ENCODE measurements at places on chromosomes 2 and 18. TPM values are rescaled to one million over a fixed set of nuclear protein-coding genes. Genes with fewer than 3 reads are reported as not detected.

GRCh38 chr2:62747876-62748275 is 42.4 kb downstream of the EHBP1 start:
- peaks cover 4% of the 10 kb centered on the region for H3K36me3 ChIP-seq
- H3K27ac ChIP-seq, result no peak overlapping the region
- DNase-seq, result no peak
- H3K4me1 ChIP-seq, result peaks cover 11% of the 10 kb centered on the region
- H3K27me3 ChIP-seq, result no peaks in the 10 kb centered on the region

- peaks cover 6% of the 10 kb centered on the region for H3K4me1 ChIP-seq
- no peaks in the 10 kb centered on the region for H3K36me3 ChIP-seq
- no peak for DNase-seq
Observed at GRCh38 chr18:2855560-2856350, 8.9 kb downstream of the EMILIN2 start.

GRCh38 chr2:11079136-11079824 is 76.0 kb upstream of the SLC66A3 start:
- no peak overlapping the region for H3K27ac ChIP-seq
- H3K27me3 ChIP-seq, result peaks cover 9% of the 10 kb centered on the region
- no peak overlapping the region for H3K4me3 ChIP-seq

- no peak for DNase-seq
- H3K4me3 ChIP-seq, result peak overlapping the region; percentile 49
- H3K36me3 ChIP-seq, result no peaks in the 10 kb centered on the region
- peak overlapping the region; percentile 46 for H3K27ac ChIP-seq
Observed at GRCh38 chr2:216354306-216354705, 18.0 kb downstream of the MARCHF4 start.

DNA sequence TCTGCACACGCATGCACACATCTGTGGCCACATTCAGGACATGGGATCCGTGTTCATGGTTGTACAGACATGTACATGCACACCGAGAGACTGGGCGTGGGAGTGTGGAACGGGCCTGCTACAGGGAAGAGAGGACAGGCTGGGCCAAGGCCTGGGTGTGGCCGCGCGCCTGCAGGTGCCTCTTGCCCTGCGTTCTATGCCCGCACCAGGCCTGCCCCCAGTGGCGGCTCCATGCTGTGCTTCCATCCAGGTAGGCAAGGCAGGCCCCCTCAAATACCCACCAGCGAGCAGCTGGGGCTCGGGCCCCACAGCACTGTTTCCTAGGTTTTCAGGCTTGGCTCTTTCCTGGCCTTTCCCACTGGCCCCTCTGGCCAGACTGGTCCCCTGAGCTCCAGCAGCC is 15.5 kb upstream of the PTMA start:
- H3K27ac ChIP-seq, result no peak overlapping the region
- no peaks in the 10 kb centered on the region for H3K36me3 ChIP-seq
- H3K27me3 ChIP-seq, result no peaks in the 10 kb centered on the region
- no peak overlapping the region for H3K4me3 ChIP-seq
- DNase-seq, result no peak
- no peaks in the 10 kb centered on the region for H3K4me1 ChIP-seq

DNA sequence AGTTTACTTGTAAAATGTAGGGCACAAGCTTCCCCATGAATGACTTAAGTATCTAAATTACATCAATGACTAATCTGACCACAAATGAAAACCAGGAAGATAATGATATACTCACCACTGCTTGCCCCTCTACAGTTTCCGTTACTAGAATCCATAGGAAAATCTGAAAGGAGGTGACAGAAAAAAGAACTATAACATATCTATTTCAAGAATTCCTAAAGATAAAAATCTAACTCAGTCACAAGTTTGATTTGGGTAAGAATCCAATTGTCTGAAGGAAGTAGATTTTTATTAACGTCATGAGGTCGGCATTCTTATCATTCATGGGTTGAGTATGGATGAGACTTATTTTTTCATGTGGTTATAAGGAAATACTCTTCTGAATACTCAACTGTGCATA is 7.8 kb downstream of the FRZB start:
- no peak overlapping the region for H3K27ac ChIP-seq
- DNase-seq, result no peak
- H3K27me3 ChIP-seq, result peaks cover 5% of the 10 kb centered on the region
- H3K4me1 ChIP-seq, result no peaks in the 10 kb centered on the region
- no peak overlapping the region for H3K4me3 ChIP-seq
- H3K36me3 ChIP-seq, result no peaks in the 10 kb centered on the region

DNA sequence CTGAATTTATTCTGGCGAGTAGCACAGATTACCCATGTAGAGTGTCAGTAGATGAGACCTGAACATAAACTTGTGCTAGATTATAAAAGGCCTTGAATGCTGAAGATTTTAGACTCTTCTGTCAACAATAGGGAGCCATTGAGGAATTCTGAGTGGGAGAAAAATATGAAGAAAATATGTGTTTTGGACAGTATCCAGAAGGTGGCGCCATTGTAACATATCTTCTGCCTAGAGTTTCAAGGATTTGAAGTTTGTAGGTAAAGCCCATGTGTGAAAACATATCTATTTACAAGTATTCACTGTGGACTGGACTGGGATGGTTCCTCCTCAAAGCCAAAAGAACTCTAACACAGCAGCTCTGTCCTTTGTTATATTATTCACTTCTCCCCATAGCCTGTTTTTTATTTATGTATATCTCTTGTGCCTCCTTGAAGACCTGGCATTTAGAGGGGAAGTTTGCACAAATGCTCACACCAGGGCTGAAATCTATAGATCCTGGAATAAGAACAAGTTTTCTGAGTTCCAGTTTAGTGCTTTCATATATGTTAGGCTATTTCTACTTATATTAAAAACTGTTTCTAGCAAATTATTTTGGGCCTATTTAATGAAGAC is 124.9 kb downstream of the RDH14 start:
- no peaks in the 10 kb centered on the region for H3K27me3 ChIP-seq
- H3K4me1 ChIP-seq, result no peaks in the 10 kb centered on the region
- H3K27ac ChIP-seq, result no peak overlapping the region
- H3K4me3 ChIP-seq, result no peak overlapping the region
- no peaks in the 10 kb centered on the region for H3K36me3 ChIP-seq

GRCh38 chr2:29789911-29790485 is 131.4 kb downstream of the ALK start:
- H3K27ac ChIP-seq, result no peak overlapping the region
- DNase-seq, result no peak
- no peaks in the 10 kb centered on the region for H3K4me1 ChIP-seq
- no peaks in the 10 kb centered on the region for H3K36me3 ChIP-seq

- H3K4me3 ChIP-seq, result no peak overlapping the region
- H3K4me1 ChIP-seq, result no peaks in the 10 kb centered on the region
Observed at GRCh38 chr2:26460613-26461031, 17.3 kb downstream of the OTOF start.

DNA sequence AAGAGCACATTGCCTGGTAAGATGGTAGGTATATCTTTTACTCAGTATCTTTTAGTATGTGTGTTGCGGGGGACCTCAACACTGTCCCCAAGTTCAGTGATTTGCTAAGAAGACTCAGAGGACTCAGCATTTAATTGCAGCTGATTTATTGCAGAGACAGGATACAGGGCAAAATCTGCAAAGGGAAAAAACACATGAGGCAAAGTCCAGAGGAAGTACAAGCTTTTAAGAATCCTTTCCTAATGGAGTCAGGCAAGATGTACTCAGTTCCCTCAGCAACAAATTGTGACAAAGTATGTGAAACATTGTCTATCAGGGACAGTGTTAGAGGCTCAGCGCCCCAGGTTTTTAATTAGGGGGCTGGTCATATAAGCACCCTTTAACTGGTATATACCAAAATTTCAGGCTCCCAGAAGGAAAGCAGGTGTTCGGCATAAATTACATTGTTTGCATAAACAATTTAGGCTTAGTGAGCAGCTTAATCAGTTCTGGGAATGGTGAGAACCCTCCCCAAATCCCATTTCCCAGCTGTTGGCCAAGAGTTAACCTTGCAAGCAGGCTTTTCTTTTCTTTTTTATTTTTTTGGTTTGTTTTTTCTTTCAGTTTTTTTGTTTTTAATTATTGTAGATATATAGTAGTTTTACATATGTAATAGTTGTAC is 41.7 kb downstream of the RAB3GAP1 start:
- no peak for DNase-seq
- H3K27ac ChIP-seq, result no peak overlapping the region
- H3K27me3 ChIP-seq, result peaks cover 14% of the 10 kb centered on the region
- no peak overlapping the region for H3K4me3 ChIP-seq
- H3K4me1 ChIP-seq, result no peaks in the 10 kb centered on the region

GRCh38 chr18:10841203-10841602 is 308.2 kb downstream of the PIEZO2 start:
- H3K4me1 ChIP-seq, result no peaks in the 10 kb centered on the region
- no peak overlapping the region for H3K27ac ChIP-seq
- H3K36me3 ChIP-seq, result no peaks in the 10 kb centered on the region
- peaks cover 3% of the 10 kb centered on the region for H3K27me3 ChIP-seq
- no peak for DNase-seq

- no peak for DNase-seq
- H3K4me3 ChIP-seq, result peak overlapping the region; percentile 97
- peaks cover 38% of the 10 kb centered on the region for H3K4me1 ChIP-seq
- H3K36me3 ChIP-seq, result peaks cover 10% of the 10 kb centered on the region
Observed at GRCh38 chr2:101253703-101254450, 1.2 kb downstream of the CNOT11 start.

- H3K4me3 ChIP-seq, result no peak overlapping the region
- H3K4me1 ChIP-seq, result no peaks in the 10 kb centered on the region
- DNase-seq, result no peak
Observed at GRCh38 chr18:67318651-67319050, 197.9 kb downstream of the DSEL start.

- H3K36me3 ChIP-seq, result no peaks in the 10 kb centered on the region
- no peaks in the 10 kb centered on the region for H3K4me1 ChIP-seq
- H3K4me3 ChIP-seq, result no peak overlapping the region
- no peak overlapping the region for H3K27ac ChIP-seq
Observed at GRCh38 chr18:24876266-24876665, 415.8 kb downstream of the HRH4 start.

DNA sequence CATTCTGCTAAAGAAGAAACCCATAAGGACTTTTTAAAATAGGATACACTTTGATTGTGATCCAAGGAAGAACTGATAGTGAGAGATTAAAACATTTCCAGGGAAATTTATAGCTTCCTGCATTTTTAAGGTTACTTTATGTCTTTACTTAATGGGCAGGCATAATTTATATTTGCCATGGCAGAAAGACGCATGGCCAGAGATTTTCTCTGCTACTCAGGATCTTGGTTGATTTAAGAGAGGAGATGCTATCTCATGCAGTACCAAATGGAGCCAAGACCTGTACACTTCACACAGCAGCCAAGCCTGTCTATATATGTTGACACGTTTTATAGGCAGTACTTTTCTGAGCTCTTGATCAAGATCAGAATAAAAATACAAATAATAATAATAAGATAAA is 60.9 kb upstream of the NT5C1B start:
- H3K27ac ChIP-seq, result no peak overlapping the region
- no peaks in the 10 kb centered on the region for H3K4me1 ChIP-seq
- H3K27me3 ChIP-seq, result no peaks in the 10 kb centered on the region
- DNase-seq, result no peak
- H3K36me3 ChIP-seq, result peaks cover 5% of the 10 kb centered on the region
- no peak overlapping the region for H3K4me3 ChIP-seq

DNA sequence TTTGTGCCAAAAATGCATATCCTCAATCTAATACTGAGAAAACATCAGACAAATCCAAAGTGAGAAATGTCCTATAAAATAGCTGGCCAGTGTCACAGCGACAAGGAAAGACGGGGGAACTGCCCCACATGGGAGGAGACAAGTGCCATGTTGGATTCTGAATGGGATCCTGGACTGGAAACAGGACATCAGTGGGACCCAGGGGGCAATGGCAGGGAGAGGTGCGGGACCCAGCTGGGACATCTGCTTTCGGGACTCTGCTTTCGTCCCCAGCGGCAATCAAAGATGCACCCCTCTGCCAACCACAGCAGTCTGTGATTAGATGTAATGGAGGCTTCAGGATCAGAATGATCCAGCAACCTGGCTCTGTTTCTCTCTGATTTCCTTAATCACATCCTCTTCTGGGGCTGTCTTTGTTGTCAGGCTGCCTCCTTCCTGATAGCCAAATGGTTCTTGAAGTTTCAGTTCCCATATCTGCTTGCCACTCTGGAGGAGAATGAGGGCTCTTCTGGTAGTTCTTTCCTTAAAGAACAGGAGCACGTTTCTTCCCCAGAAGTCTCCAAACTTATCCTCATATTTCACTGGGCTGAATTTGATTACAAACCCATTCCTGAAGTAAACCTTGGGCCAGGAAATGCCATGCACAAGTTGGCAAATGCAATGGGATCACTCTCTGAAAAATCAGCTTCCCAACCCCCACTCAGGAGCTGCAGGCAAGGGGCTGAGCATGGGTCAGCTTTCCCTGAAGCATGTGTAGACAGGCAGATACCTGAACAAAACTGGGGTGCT is 13.6 kb upstream of the PROC start:
- H3K36me3 ChIP-seq, result no peaks in the 10 kb centered on the region
- H3K4me3 ChIP-seq, result no peak overlapping the region
- H3K4me1 ChIP-seq, result peaks cover 7% of the 10 kb centered on the region
- peaks cover 4% of the 10 kb centered on the region for H3K27me3 ChIP-seq

- no peak overlapping the region for H3K4me3 ChIP-seq
- H3K36me3 ChIP-seq, result peaks cover 6% of the 10 kb centered on the region
- H3K27me3 ChIP-seq, result no peaks in the 10 kb centered on the region
- no peak overlapping the region for H3K27ac ChIP-seq
- no peak for DNase-seq
Observed at GRCh38 chr2:46116553-46116991, 180.6 kb upstream of the EPAS1 start.

DNA sequence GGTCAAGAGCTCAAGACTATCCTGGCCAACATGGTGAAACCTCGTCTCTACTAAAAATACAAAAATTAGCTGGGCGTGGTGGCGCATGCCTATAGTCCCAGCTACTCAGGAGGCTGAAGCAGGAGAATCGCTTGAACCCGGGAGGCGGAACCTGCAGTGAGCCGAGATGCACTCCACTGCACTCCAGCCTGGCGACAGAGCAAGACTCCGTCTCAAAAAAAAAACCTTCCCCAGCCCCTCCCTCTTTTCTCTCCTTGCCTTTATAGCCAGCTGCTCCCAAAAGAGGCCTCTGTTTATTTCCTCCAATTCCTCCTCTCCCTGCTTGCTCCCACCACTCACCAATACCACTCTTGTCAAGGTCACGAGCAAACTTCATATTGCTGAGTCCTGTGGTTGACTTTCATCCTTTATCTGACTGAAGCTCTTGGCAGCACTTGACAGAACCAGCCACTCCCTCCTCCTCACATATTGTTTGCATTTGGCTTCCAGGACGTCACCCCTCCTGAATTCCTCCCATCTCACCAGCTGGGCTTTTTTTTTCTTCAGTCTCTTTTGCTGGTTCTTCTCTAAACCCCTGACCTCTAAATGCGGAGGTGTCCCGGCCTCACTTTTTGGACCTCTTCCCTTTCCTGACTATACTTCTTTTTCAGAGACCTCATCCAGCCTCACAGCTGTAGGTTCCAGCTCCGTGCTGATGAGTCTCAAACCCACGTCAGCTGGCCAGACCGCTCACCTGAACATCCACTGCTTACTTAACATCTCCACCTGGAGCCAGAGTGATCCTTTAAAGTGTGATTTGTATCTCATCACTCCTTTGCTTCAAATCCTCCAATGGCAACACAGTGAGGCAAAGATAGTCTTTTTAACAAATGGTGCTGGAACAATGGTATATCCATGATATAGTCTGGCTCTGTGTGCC is 84.6 kb upstream of the CAB39 start:
- no peak for DNase-seq
- no peak overlapping the region for H3K4me3 ChIP-seq
- H3K36me3 ChIP-seq, result no peaks in the 10 kb centered on the region
- H3K27me3 ChIP-seq, result no peaks in the 10 kb centered on the region
- H3K27ac ChIP-seq, result no peak overlapping the region

Gene SKOR2
- total RNA-seq, result not detected

Gene FOSL2
- total RNA-seq, result 52.5 TPM

Gene CHRND
- not detected for total RNA-seq

Gene TCF23
- not detected for total RNA-seq

Gene CFAP65
- not detected for total RNA-seq

Gene SLC35F6
- total RNA-seq, result 17.7 TPM

Gene TNS1
- 2.1 TPM for total RNA-seq

Gene NT5DC4
- total RNA-seq, result not detected

Data from natural killer cell treated with Interleukin-12 subunit alpha and Interleukin-12 subunit beta and Interleukin-15 and Interleukin-18, amount 100 ng/mL, for 72 hours (primary cell).